Activated CD4-positive, CD25-positive, alpha-beta regulatory T cell treated with anti-CD3 and anti-CD28 coated beads, Interleukin-2, amount 50 U/mL, for 16 hours (primary cell): ENCODE measurements at places on chromosomes 4 and X.
A peak's percentile ranks its signal among the peaks of the same experiment; 100 is the strongest.

DNA sequence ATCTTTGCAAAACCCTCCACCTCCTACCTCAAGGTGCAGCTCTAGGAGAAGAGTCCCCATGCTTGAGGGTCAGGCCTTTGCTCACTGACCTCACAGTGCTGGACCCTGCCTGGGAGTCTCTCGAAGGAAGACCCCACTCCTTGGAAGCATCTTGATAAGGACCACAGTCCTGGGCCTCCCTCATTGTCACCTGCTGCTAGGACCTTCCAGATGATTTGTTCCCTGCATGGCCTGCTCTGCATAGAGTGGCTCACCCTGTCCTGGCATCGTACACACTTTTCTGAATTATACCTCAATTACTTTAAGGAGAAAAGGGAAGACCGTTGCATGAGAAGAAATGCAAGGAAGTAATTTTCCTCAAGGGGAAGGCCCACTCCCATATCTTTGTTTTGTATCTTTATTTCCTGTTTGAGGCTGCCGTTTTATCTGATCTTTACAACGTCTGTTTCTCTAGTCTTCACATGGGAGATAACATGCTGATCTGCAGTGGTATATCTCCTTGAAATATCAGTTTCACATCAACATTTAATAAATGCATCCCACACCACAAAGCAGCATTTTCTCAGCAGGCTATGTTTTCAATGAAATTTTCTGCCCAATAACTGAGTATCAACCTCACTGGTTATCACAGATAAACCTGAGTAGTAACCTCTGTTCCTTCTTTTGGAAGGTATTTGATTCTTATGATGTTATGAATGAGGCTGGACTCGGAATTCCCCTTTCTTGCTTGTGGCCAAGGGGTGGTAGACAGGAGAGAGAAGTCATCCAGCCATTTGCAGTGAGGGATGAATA, 15.0 kb upstream of the AKAP17A start:
- DNase-seq = no peak

DNA sequence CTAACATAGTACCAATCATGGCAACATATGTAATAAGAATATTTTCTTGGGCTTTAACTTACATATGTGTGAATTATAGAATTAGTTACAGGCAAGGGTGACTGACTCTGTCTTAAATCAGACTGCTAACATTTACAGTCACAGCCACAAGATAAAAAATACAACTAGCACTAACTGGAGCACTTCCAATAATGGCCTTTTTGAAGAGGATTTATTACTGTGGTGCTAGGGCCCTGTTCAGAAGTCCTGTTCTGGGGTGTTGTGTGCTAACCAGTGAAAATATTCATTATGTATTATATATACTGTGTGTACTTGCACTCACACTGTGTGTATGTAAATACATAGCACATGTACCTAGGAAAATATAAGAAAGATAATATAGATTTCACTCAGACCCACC, 1611.2 kb downstream of the PCDH18 start:
- no peak for DNase-seq

GRCh38 chr4:41644915-41645295, 103.6 kb downstream of the PHOX2B start:
- DNase-seq = no peak

GRCh38 chr4:7892212-7893019, 47.2 kb downstream of the AFAP1 start:
- no peak for DNase-seq

DNA sequence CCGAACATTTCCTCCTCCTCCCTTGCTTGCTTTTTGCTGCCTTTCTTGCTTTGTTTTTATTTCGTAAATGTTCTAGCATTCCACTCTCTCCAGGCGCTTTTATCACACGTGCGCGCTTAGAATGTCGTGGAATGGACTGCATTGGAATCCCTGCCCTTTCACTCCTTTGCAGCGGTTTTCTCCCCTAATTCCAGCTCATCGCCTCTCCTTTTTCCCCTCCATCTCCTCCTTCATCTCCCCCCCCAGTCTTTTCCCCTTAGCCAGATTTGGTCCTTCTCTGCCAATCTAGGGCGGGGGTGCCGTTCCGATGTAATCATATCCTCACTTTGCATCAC, 579 bp downstream of the OGT start:
- peak; percentile 5 for DNase-seq

- no peak for DNase-seq
Observed at GRCh38 chrX:109875831-109876230, 127.1 kb upstream of the TMEM164 start.

DNA sequence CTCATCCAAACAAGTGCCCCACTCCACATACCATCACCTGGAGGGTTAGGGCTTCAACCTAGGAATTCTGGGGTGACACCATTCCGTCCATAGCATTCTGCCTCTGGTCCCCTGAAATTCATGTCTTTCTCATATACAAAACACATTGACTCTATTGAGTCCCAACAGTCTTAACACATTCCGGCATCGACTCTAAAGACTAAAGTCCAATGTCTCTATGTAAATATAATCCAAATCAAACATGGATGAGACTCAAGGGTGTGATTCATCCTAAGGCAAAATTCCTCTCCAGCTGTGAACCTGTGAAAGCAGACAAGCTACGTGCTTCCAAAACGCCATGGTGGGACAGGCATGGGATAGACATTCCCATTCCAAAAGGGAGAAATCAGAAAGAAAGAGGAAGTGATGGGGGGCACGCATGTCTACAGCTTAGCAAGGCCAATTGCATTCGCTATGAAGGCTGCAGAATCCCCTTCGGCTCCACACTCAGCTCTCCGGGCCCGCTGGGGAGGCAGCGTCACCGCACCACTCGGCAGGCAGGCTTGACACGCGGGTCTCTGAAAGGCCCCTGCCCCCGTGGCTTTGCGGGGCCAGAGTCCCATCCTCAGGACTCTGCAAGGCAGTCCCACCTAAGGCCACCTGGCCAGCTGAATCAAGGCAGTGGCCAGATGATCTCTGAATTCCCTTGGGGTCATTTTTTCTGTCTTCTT, 53.2 kb downstream of the ADRA2C start:
- no peak for DNase-seq

DNA sequence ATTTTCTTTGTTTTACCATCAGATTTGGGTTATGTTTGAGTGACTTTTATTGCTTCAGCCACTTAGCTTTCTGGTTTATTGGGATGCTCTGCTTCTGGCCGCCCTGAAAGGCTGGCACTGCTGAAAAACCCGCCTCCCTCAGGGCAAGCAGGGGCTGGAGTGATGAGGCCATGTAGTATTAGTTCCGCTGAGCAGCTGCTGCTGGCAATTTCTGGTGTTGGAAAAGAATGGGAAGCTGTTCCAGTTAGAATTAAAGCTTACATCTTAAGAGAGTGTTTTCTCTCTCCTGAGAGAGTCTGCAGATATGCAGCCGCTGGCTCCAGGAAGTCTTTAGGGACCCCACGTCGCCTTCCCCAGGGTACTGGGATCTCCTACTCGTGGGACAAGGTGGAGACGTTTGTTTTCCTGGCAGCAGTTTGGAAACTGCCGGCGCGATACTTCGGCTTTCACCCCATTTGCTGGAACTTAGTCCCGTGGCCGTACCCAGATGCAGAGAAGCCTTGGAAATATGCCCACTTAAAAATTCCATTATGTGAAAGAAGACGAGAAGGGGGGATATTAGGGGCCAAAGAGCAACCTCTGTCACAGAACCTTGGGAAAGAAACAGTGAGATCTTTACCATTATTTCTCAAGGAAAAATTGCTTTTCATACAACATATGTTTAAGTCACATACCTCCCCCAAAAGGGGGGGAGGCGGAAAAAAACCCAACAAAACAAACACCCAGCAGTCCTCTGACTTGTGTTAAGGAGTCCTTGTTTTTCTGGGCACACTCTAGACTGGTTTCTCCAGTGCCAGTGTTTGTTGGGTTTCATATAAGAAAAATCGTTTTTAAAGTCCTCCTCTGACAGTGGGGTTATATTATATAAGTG, 72.6 kb downstream of the TMEM131L start:
- DNase-seq = no peak
